ENCODE measurements at places on chromosomes 5 and 9.

GRCh38 chr5:86964889-86965288 is 302.8 kb upstream of the RASA1 start:
- no peak for DNase-seq

GRCh38 chr9:15735083-15735857 is 182.4 kb downstream of the CCDC171 start:
- no peak for DNase-seq

GRCh38 chr5:117982691-117983090 is 1005.7 kb downstream of the DTWD2 start:
- DNase-seq: no peak

- DNase-seq: no peak
Observed at GRCh38 chr9:133969681-133970580, 22.2 kb downstream of the VAV2 start.

- DNase-seq: peak; percentile 14
Observed at GRCh38 chr5:131109540-131110255, 55.4 kb downstream of the HINT1 start.

- DNase-seq: no peak
Observed at GRCh38 chr9:109331353-109331752, 10.5 kb upstream of the EPB41L4B start.

DNA sequence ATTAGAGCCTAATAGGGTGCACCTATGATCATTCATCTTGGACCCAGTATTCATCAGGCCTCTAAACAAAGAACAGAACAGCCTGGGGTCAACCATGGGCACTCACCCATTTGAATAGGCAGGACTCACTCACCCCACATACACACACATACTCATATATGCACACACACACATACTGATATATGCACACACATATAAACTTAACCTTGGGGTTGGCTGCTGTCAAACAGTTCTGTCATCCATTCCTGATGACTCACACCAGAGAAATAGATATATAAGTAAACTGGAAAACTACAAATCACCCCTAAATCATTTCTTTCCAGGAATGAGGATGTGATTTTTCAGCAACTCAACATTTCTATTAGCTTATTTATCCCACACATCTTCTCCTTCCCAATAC is 51.3 kb downstream of the ARL15 start:
- no peak for DNase-seq

GRCh38 chr5:88203981-88204750 is 64.5 kb downstream of the TMEM161B start:
- no peak for DNase-seq

GRCh38 chr9:69433392-69433791 is 108.4 kb downstream of the ENTREP1 start:
- no peak for DNase-seq

GRCh38 chr5:89396278-89396954 is 513.4 kb upstream of the MEF2C start:
- DNase-seq: no peak

GRCh38 chr9:136023410-136024225 is 62.4 kb upstream of the UBAC1 start:
- DNase-seq: no peak

GRCh38 chr9:101858026-101858425 is 119.6 kb upstream of the GRIN3A start:
- DNase-seq: no peak

- DNase-seq: no peak
Observed at GRCh38 chr5:139004374-139005307, 129.5 kb upstream of the LRRTM2 start.

DNA sequence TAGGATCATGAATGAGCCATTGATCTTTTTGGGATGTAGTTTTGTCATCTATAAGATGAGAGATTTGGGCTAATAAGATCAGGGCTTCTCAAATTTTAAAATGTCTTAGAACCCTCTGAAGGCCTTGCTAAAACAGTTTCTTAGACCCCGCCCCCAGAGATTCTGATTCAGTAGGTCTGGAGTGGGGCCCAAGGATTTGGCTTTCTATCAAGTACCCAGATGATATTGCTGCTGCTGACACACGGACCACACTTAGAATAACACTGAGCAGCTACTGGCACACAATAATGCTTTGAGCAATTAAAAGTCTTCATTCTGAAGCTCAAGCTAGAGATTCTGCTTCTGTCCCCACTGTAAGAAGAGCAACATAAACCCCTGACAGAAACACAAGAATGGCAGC is 216.7 kb downstream of the SMARCA2 start:
- no peak for DNase-seq

DNA sequence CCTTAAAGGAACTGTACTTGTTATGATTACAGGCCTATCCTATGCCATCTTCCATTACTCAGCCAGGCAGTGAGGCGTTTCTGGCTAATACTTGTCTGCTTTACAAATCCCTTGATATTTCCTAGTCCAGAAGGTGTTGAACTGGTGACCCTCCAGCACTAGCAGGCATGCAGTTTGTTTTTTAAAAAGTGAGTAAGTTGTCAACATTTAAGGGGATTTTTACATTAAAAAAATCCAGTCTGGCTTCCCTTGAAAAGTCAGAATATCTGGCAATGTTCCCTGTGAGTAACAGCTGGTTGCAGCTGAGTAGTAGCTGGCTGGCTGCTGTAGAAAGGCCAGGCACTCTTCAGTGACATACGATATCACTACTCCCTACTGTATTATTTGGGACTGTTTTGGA is 21.8 kb downstream of the GRIN3A start:
- DNase-seq: no peak

DNA sequence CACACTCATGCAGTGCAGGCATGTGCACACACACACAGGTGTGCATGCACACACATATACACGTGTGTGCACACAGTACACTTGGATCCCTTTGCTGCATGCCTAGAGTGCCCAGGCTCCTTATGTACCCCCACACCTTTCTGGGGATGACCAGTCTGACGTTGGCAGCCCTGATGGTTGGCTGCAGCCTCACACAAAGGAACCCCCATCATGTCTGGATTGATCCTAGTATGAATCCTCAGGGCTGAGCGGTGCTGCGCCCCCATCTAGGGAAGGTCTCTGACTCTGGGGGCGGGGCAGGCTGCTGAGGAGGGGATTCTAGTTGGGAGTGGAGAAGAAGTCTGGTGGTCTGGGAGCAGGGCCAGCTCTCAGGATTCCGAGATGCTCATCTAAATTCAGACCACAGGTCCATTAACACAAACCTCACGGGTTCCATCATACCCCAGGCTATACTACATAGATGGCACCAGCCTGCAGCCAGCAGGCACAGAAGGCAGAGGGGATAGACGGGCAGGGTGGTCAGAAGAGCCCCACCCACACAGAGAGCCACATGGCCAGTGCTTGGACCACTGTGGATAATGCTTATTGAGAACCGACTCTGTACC is 50.5 kb upstream of the OLFM1 start:
- no peak for DNase-seq

DNA sequence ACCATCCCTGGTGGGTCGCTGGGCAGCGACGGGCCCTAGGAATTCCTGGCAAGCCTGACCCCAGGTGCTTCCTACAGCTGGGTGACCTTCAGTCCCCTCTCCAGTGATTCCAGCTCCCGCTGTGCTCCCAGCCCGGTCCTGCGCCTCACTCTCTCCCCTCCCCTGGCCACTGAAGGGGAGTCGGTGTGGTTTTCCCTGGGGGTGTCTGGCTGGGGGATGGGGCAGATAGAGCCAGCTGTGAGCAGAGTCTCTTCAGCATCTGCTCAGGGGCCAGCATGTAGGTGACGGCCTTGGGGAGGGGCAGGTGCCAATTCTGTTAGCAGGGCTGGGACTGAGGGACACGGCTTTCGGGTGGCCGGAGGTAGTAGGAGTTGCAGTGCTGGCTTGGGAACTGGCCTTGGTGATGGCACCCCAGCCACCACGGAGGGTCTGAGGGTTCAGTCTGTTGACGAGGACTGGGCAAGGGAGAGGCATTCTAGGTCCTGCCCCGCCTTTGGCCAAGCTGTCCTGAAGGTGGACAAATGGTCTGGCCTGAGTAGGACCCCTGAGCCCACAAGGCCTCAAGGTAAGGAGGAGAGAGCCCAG is 3.2 kb downstream of the GPSM1 start:
- no peak for DNase-seq

DNA sequence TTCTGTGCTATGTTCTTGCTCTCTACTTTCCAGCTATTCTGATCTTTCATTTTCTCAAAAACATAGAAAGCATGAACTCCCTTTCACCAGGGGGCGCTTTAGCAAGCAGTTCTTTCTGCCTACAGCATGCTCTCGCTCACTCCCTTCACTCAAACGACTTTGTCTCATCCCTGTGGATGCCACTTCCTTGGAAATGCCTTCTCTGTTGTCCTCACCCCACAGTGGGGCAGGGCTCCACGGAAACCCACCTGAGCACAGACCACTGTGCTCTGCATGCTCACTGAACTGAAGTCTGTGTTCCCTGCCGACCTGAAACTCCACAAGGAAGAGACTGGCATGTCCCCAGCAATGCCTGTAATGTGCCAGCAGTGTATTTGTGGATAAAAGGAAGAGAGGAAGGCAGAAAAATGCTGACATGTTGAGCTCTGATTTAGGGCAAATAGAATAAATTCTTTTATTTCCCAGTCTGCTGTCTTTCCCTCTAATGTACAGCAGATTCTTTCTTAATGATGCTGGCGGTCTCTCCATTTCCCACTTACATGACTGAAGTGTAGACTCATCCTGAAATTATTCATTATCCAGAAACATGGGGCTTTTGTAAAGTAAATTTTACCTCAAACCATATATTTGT is 4.9 kb upstream of the ROR2 start:
- no peak for DNase-seq

GRCh38 chr9:111872886-111873285 is 23.7 kb upstream of the UGCG start:
- DNase-seq: no peak

- no peak for DNase-seq
Observed at GRCh38 chr9:4665357-4665756, 923 bp downstream of the SPATA6L start.

DNA sequence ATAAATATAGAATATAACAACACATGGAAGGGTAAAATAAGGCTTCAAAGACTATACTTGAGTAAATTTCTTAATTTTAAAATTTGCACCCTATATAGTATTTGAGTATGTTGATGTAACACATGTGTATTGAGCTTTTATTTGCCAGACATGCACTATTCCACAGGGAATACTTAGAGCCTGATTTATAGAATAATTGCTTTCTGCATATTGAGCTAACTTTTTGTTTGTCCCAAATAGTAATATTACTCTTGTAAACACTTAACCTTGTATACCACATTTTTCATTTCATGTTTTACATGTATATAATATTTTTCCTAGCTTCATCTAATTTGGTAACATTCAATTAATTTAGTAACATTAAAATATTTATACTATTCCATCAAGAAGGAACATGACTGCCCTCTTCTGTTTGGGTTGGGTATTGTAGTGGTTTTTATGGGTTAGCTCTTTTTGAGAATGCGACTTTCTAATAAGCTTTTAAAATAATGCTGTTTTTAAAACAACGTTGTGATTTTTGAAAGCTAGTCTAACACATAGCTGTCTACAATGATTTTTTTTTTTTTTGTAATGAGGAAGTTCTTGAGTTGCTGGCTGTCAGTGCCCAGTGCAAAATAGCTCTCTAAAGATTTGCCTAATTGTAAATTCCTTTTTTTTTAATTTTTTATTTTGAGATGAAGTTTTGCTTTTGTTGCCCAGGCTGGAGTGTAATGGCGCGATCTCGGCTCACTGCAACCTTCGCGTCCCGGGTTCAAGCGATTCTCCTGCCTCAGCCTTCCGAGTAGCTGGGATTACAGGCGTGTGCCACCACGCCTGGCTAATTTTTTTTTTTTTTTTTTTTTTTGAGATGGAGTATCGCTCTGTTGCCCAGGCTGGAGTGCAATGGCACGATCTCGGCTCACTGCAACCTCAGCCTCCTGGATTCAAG is 4.8 kb downstream of the SUB1 start:
- peak; percentile 73 for DNase-seq

DNA sequence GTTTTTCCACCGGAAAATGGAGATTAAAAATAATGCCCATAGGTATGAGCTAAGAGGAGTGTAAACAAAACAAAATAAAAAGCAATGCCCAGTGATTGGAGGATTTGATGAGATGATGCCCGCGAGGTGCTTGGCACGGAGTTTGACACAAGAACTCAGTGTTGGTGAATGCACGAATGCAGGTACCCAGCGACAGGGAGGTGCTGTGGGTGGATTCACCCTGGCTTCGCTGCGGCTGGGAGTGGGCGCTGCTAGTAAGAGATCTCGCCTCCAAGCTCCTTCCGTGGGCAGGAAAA is 526 bp upstream of the STXBP1 start:
- no peak for DNase-seq

DNA sequence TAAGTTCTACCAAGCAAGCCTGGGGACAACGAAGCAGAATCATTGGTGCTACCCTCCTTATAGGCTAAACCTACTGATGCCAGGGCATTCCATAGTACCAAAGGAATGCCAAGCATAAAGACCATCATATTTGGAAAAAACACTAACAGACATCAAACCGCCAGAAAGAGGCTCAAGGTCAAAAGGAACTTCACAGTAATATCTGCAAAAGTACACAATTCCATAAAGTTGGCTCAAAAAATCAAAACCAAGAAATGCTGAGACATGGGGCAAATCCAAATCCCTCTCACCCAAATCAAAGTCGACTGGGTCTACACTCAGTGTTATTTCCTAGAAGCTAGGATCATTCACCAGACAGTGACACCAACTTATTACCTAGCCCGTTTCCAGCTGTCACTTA is 3.4 kb downstream of the VCP start:
- DNase-seq: no peak

DNA sequence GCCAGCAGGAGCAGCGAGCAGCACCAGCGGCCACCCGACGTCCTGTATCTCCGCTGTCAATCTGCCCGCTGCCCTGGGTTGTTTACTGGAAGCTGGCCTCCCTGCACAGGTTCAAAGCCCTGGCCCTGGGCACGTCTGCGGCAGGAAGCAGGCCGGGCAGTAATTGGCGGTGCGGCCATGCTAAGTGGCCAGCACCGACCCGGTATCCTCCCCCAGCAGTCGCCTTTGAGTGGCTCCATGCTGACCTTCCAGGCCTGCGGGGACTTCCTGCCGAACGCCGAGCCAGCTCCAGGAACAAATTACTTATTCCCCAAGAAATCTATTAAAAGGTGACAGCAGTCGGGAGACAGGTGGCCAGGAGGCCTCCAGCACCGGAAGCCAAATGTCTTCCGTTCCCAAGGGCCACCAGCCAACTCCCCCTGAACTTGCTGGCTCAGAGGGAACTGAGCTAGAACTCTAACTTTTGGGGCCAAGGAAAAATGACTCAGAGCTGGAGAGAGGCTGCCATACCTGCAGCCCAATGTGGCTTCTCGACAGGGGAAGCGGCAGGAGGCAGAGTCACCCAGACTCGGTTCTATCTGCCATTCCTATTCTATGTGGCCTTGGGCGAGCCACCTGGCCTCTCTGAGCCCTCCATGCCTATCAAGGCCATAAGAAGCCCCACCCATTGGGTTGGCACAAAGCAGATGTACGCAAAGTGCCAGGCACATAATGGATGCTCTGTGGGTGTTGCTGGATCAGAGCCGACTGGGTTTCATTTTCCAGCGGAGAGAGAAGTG is 13.7 kb upstream of the PSMB7 start:
- DNase-seq: no peak
